ENCODE measurements at places on chromosomes 1 and 21.

DNA sequence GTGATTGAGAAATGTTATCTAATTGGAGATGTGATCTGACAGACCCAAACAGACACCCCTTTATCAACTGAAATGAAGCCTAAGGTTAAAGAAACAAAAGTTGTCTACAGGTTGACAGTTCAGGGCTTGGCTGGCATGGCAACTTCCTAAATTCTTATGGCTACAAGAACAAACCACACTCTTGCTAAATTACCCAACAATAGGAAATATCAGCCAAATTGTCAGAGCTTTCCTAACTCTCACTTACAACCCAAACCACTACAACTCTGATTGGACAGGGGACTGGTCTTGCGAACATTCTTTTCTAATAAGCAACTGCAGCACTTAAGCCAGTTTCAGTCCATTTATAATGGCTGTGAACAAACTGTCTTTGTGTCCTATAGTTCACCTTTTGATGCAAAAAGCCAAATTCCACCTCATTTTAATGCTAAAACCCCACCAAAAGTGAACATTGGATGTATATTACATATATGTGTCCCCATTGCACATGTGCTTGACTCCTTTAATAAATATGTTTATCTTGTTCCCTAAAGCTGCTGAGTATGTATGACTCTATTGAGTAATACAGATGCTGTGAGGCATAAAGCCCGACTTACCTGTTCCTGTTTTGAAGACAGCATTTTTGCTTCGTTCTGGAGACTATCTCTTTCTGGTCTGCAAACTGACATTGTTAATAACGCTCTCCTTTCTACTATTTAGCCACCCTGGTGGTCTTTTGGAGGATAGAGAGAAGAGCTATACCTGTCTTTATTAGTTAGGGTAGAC is 101.3 kb upstream of the HMCN1 start:
- DNase-seq: no peak

DNA sequence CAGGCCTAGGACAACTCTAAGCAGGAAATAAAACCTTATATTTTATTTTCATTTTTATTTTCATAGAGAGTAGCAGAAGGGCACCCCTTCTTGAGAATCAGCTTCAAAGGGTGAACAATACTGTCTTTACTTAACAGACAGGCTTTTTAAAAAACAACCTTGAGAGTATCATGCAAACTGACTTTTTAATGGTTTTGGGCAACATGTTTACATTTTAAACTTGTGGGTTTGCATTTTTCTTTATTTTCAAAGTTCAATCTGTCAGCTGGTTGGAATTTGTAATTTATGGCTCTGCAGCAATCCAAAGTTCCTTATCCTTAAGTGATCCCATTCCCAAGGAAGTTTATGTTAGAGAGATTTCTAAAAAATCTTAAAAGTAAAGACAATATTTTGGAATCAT is 392.3 kb upstream of the ADAMTS5 start:
- DNase-seq: no peak

DNA sequence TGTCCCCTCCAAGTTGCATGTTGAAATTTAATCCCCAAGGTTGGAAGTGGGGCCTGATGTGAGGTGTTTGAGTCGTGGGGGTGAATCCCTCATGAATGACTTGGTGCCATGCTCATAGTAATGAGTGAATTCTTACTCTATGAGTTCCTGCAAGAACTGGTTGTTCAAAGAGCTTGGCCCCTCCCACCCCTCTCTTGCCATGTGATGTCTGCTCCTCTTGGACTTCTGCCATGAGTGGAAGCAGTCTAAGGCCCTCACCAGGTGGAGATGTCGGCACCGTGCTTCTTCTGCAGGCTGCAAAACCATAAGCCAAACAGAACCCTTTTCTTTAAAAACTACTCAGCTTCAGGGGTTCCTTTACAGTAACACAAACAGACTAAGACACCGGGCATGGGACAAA is 14.3 kb downstream of the G0S2 start:
- no peak for DNase-seq

DNA sequence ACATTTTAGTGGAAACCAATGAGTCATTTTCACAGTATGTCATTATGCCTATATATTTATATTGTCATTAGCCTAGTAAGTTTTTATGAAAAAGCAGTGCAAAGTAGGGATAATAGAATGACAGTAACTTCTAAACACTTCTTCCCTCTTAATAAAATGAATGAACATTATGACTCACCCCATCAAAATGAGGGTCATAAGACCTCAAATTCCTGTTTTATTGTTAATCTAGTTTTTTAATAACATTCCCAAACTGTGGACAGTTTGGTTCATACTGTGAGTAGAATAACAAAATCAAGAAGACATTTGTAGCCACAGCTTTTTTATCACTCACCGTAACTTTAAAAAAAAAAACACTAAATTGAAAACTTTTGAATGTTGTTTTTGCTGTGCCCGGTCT is 160.5 kb downstream of the LRRC40 start:
- DNase-seq: no peak

DNA sequence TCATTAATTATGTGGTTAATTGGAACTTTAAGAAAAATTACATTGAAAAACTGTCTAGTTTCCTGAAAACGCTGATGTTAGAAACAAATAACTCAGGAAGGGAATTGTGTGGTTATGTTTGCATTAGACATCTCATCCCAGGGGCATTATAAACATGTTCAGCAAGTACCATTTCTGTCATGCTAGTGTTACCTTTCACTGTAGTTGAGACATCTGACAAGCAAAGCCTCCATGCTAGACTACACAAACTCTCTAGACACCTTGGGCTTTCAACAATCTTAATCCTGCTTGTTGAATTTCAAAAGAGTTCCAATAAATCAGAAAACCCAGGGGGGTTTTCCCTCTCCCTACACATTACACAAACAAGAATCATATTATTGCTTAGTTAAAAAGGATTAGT is 536.8 kb downstream of the KCNT2 start:
- no peak for DNase-seq

- no peak for DNase-seq
Observed at GRCh38 chr1:159307346-159308020, 5.3 kb downstream of the FCER1A start.

GRCh38 chr21:17003258-17003615 is 509.6 kb upstream of the CXADR start:
- DNase-seq: no peak

DNA sequence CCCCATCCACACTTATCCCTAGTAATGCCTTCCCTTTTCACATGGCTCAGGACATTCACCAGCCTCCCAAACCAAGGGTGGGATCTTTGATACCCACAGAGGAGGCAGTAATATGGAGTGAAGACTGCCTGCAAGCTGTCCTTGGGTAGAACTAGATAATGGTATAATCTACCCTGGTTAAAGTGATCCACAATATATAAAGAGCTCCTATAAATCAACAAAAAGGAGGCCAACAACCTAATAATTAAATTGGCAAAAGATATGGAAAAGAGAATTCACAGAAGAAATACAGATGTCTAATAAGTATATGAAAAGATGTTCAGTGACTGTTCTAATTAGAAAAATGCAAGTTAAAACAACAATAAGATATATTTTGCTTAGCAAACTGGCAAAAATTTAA is 30.7 kb upstream of the SPOCD1 start:
- DNase-seq: no peak

- DNase-seq: no peak
Observed at GRCh38 chr1:162916821-162917613, 56.0 kb upstream of the CCDC190 start.

DNA sequence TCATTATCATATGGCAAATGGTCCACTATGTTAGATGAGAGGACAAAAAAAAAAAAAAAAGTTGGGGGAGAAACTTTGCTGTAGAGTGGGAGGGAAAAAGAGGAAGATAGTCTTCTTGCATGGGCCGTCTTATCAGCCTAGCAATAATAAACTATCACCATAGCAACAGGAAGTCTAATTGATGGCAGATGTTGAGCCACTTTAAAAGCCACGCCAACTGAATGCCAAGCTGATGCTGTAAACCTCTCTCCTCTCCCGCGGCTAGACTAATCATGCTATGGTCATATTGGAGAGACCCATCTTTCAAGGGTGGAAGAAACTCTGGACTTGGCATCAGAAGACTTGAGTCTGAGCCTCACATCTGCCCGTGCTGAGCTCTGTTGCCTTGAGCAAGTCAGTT is 122.2 kb upstream of the HOOK1 start:
- DNase-seq: peak; percentile 70

- DNase-seq: no peak
Observed at GRCh38 chr1:226825037-226825745, 45.2 kb upstream of the PSEN2 start.

GRCh38 chr1:75539230-75540116 is 71.4 kb downstream of the SLC44A5 start:
- DNase-seq: no peak

- DNase-seq: no peak
Observed at GRCh38 chr1:88736633-88737248, 52.7 kb downstream of the PKN2 start.

- DNase-seq: no peak
Observed at GRCh38 chr1:116372191-116372590, 853 bp upstream of the ATP1A1 start.

- peak; percentile 99 for DNase-seq
Observed at GRCh38 chr1:235128456-235129328, at the start of gene TOMM20. Gene TOMM20, minus strand, starts transcription at chr1:235128837. Its CDS starts 122 bp downstream, at chr1:235128715.

DNA sequence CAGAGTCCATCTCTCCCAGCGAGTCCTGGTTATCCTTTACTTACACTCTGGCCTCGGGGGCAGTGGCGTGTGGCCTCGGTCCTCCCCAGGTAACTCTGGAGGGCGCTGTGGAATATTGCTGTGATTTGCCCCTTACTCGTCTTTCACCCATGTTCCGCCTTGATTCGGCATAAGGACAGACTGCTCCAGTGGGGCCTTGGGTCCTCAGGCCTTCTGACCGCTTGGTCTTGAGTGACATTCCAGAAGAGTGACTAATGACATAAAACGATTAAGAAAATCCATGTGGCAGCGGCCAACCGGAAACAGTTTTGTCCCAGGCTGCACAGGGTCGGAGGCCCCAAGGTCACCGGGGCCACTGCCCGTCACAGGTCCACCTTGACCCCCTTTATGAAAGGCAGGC is 11.0 kb downstream of the ICMT start:
- DNase-seq: no peak

- no peak for DNase-seq
Observed at GRCh38 chr21:26079366-26079765, 91.2 kb downstream of the APP start.

- DNase-seq: peak; percentile 39
Observed at GRCh38 chr1:155079487-155080311, 1.1 kb downstream of the EFNA3 start.

DNA sequence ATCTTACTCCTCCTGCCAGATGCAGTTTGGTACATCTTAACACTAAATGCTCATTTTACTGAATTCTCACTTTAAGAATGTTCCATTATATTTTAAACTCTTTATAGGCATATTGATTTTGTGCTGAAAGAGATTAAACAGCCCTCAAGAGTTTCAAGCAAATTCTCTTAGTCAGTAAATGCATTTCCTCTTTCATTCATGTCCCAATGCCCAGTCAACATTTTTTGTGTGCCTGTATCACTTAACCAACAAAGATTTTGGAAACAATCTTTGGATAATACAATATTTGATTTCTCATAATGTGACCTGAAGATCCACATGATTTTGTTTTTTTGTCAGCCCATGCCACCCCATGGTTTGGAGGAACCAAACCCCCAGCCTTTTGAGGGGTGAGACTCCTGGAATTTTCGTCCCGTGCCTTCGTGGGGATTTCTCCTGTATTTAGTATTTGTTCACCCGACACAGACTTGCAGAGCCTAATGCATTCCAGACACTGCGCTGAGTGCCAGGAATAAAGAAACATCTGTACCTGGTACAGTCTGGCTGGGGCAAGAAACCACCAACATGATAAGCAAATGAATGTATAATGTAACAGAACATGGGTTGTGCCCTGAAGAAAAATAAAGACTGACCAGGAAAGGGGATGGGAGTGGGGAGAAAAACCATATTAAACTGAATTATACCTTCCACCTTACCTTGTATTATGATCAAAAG is 47.1 kb upstream of the ETS2 start:
- DNase-seq: peak; percentile 29

DNA sequence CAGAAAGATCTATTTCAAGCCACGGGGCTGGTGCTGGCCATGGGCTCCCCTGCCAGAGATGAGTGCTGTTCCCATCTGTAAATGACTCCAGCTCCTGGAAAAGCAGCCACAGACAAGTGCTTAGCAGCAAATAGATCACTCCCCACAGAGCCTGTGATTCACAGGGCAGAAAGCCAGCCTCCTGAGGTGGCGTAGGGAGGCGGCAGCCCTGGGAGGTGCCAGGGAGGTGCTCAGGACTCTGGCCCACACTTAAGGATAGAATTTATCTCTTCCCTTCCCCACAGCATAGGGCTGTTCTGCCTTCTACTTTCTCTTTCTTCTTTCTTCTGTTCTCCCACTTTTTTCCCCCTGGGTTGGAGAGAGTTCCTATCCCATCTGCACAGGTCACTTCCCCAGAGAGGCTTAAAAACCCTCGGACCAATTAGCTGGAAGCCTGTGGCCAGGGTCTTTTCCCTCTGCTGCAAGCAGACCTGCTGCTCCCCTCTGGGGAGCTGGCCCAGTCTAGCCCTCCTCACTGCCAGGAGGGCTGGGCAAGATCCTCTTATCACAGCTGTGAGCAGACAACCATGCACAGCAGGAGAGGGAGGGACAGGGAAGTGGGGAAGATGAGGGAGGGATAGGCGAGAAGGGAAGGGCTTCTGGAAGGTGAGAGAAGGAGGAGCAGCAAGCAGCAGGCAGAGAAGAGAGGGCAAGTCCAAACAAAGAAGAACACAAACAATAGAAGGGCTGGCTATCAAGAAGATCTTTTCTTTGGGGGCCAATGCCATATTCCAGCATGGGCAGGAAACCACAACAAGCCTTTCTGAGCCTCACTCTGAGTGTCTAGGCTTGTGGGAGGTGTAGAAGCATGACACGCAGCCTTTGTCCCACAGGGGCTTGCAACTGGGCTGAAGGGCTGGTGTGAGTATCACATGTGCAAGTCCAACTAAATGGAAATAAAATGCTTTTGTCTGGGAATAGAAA is 41.0 kb downstream of the KCND3 start:
- DNase-seq: no peak

DNA sequence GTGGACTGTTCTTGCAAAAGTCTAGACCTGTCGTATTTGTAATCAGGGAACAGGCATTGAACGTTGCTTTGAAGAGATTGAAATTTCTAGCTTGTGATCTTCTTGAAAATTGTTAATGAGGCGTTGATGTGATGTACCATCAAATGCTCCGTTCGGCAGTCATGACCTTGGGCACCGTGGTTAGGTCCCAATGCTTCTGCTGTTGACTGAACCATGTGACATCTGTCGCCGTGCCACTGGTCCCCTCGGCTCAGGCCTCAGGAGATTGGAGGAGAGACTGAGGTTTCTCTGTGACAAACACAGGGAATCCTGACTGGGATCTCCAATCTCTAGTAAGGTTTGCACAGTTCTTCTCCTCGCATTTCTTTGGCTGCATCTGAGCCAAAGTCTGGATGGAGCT is 18.1 kb upstream of the KCNAB2 start:
- DNase-seq: no peak

Data from lung (tissue), 17 donors.